ENCODE measurements at places on chromosomes 1 and 21.

- peak; percentile 72 for DNase-seq
Measured at GRCh38 chr1:8182034-8182761, 135.7 kb upstream of the SLC45A1 start.

- DNase-seq, result no peak
Measured at GRCh38 chr1:184802354-184803179, 47.9 kb upstream of the EDEM3 start.

- no peak for DNase-seq
Measured at GRCh38 chr1:32491386-32491785, 26.5 kb downstream of the ZBTB8B start.

DNA sequence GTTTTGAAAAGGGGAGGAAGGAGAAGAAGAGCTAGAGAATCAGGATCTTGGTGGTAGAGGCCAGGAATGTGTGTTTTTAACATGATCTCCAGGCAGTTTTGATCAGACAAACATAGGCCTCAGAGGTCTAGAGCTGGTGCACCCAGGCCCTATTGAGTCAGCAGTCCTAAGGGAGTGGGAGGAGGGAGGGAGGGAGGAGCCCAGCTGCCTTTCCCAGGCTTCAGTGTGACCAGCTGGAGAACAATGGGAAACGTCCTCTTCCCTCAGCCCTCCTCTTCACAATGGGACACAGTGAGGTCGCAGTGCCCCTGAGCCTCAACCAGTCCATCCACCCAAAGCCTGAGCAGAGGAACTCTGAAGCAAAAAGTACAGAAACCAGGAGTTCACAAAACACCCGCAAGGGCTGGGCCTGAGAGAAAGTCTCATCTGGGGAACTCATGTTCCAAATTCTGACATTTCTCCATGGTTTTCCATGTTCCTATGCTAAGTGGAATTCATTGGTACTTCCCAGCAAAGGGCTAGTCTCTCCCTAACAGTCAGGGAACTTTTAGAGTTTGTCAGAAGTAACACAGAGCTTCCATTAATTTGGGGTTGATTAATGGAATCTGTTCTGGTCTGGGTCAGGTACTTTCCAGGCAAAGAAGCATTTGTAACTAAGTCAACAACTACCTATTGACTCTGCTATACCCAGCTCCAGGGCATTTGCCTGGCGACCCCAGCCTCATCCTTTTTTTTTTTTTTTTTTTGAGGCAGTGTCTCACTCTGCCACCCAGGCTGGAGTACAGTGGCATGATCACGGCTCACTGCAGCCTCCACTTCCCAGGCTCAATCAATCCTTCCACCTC lies 37.5 kb downstream of the ELAPOR1 start:
- DNase-seq, result no peak

DNA sequence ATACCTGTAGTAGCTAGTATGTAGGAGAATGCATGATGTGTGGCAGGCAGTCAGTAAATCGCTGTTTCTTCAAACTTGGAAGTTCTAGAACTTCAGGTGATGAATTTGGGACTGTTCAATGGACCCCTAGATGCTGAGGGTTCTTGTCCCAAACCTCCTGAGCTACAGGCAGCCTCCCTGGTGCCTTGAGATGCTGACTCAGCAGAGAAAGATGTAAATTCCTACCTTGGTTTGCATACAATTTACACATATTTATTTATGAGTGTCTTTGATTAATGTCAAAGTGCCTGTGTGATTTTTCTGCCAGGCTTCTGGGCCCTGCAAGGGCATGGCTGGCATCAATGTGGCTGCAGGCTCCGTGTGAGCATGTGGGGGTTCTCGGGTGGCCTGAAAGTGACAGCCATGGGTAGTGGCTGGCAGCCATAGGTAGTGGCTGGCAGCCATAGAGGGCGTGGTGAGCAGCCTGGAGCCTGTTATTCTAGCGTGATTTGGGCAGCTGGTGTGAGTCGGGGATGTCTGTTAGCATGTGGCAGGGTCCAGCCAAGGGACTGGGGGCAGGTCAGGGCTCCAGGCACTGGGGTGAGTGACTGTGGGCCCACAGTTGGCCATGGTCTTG lies 13.2 kb upstream of the POU3F1 start:
- DNase-seq, result no peak

DNA sequence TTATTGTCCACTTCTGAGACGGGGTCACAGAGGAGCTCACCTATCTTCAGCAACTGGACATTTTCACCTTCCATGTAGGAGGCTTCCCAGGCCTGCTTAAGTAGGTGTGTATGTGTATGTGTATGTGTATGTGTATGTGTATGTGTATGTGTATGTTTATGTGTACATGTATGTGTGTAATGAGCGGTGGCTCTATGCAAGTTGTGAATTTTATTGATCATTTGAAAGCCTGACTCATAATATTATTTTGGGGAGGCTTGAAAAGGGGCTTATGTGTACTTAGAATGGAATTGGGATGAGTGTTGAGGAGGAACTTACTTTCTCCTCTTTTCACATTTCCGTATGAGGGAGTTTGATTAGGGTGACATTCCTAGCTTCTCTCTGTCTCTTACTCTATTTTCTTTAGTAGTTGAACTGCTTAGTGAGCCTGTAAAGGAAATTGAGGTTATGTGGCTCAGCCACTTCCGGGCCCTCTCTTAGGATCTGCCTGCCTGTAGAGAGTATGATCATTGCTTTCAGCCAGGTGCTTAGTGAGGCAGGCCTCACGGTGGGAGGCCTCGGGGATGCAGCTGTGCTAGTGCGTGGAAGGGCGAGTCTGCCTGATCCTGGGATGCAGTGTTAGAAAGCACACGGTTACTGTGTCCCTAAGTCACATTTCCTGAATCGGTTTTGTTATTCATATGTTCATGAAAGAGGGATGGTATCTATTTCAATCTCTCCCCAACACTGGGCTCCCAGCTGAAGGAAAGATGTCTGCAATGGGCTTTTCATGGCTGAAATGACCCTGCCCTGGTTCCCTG lies 61.0 kb downstream of the IER5 start:
- peak; percentile 62 for DNase-seq

- no peak for DNase-seq
Measured at GRCh38 chr1:99264201-99265021, at the start of gene PLPPR4. PLPPR4 (plus strand) TSS chr1:99264492; CDS start chr1:99264594, 102 bp downstream.

DNA sequence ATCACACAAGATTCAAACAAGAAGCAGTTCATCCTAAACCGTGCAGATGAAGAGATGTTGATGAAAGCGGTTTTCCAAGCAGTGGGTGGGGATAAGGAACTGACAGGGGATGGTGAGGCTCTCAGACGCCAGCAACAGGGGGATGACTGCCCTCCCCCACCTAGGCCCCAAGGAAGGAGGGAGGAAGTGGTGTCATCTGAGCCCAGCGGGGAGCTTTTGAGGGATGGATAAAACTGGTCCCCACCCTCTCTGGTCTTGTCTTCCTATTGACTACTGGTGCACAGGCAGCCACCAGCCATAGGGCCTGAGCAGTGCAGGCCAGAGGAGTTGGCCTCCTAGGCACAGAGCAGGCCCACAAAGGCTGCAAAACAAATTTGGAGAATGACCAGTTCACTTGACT lies 175.5 kb downstream of the HUNK start:
- no peak for DNase-seq

DNA sequence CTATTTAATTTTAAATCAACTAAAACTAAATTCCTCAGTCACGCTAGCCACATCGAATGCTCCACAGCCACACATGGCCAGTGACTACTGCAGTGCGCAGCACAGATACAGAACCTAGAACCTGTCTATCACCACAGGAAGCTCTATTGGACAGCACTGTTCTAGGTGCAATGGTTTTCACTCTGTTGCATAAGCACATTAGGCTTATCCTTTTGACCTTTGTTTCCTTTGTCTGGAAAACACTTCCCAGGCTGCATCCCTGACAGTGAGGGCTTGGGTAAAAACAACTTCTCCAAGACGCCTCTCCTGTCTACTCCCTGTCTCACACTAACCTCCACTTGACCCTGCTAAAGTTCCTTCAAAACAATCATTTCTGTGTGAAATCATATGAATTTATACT lies 33.6 kb upstream of the RAP1GAP start:
- no peak for DNase-seq

DNA sequence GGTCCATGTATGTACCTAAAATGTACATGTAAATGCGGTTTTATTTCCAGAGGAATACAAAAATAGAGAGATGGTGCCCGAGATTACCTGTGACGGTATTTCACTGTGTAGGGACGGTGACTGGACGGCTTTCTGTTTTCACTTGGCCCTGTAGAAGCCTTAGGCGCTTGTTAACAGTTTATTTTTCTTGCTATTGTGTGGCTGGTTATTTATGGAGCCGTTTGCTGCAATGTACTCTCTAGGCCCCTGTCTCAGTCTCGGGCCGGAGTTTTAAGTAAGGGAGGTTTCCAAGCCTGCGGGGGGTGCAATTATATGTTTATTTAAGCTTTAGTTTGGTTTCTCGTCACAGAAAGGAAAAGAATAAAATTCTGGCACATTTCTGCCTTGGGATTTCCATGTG lies 413 bp downstream of the EFCAB7 start:
- DNase-seq, result no peak

DNA sequence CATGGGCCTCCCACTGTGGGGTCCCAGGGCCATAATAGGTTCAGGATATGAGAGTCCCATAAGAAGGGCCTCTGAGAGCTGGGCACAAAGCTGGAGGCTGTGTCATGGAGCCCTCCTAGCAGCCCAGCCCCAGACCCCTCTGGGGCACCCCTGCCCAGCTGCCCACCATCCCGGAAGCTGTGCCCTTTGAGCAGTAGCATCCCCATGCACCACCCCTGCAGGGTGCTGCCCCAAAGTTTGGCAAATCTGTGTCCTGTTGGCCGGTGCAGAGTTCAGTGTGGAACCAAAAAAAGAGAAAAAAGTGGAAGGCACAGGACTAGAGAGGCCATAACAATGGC lies 17.6 kb downstream of the TNNT2 start:
- no peak for DNase-seq

DNA sequence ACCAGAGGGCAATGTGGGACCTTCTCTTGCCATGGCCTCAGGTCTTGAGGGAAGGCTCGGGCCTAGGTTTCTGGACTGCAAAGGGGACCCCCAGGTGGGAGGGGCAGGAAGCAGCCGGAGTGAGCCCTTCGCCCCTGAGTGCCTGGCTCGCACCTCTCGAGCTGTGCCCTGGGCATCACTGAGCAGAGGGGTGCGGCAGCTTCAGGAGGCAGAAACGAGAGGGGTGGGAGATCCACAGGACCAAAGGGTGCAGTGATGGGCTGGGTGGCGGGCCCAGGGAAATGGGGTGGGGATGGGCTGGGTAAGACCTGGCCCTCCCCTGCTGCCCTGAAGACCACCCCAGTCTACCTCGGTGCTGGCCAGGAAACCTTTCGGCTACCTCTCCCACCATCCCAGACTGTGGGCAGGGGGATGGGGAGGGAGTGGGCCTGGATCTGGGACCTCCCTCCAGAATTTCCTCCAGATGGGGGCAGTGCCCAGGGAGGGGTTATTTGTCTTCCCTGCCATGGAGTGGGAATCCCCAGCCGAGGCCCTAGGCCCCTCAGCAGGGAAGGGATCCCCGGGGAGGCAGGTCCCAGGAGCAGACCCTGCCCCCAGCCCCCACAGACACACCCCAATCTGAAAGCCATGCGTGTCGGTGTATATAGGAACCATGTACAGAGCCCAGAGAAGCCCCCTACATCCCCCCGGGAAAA lies 21.3 kb downstream of the A3GALT2 start:
- no peak for DNase-seq

DNA sequence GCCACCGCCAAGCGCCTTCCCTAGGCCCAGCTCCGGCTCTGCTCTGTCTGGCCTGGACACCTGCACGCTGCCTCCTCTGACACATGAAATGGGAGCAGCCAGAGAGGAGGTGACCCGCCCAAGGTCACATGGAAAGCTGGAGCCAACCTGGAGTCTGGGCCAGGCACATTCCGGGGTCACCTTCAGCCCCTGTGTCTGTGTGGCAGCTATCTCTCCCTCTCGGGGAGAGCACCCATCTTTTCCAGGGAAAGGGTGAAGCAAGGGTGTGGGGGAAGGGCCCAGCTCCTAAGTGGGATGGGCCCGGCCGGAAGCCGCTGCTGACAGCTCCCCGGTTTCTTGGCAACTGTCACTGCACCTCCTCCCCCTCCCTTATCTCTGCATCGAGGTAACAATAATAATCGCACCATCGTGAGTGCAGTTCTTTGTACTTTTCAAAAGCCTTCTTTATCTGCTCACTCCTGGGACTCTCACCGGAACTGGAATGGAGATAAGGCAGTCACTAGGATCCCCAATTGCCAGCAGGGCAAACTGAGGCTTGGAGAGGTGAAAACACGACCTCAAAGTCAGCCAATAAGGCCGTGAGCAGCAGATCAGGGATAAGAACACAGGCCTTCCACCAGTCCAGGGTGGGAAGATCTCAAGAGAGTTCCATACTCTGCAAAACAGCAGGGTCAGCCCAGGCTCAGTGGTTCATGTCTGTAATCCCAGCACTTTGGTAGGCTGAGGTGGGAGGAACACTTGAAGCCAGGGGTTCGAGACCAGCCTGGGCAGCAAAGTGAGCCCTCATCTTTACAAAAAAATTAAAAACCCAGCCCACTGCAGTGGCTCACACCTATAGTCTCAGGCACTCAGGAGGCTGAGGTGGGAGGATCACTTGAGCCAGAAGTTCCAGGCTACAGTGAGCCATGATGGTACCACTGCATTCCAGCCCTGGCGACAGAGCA lies 36.9 kb downstream of the RAP1GAP start:
- no peak for DNase-seq

DNA sequence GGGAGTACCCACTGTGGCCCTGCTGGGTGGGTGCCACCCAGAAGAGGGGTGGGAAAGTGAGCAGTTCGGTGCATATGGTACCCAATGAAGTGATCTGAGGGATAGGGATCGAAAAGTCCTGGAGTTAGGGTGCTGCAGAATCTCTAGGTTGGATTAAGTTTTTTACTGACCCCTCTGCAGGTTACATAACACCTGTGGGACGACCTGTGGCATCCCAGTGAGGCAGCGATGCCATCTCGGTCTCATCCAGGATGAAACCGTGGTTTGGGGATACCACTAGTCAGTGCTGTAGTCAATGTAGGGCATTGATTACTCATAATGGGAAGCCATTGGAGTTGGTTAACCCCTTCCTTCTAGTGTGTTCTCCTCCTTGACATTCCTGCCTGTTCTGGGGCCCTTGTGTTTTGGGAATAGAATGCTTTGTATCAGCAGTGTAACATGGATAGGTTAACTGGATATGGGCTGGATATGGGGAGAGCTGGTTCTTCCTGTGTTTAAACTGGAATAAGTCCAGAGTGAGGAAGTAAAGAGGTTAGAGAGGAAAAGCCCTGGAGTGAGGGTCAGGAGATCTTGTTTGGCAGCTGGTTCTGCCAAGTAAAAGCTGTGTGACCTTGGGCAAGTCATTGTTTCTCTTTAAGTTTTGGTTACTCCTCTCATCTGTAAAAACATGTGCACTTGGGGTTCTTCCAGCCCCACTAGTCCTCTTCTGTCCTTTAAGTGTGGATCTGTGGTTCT lies 42.8 kb upstream of the ATF3 start:
- no peak for DNase-seq

GRCh38 chr1:226904772-226905171 lies 34.4 kb downstream of the PSEN2 start:
- no peak for DNase-seq

GRCh38 chr1:204151552-204152309 lies at the start of gene ETNK2:
ETNK2 (minus strand) TSS chr1:204152044; CDS start chr1:204151852, 192 bp downstream.
- peak; percentile 54 for DNase-seq

DNA sequence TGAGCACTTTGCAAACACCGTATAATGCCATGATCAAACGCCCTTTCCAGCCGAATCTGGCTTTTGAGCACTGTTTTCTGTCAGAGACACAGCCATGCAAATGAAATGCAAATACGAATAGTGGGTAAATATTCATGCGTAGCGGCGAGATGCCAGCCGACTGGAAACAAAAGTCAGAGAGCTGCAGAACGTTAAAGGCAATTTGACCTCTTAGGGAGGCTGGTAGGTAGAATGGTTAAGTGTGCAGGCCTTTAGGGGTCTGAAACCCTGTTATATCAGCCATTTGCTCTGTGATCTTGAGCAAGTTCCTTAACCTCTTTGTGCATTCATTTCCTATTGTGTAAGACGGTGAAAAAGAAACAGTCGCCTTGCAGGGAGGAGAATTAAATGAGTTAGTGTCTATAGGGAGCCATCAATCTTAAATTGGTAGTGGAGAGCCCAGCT lies 6.5 kb upstream of the SDHB start:
- DNase-seq, result no peak

Data from CD8-positive, alpha-beta T cell (primary cell).